ENCODE measurements at places on chromosomes 3 and 15.

DNA sequence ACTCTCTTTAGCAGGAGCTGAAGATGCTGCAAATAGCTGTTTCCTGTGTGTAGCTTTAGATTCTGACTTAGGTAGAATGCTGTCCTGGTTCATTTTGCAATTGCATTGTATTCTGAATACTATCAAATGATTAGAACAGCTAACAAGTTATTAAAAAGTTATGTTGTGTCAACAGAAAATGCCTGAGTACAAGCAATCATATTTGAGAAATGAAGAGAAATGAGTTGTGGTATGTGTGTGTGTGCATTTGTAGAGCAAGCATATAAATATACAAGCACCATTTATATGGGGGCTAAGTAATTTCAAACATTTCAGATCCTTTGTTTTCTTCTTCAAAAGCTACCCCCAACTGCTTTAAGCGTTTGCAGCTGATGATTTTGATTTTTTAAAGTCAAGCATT, 7.8 kb downstream of the ZIC1 start:
- DNase-seq = no peak

GRCh38 chr3:58996730-58997129, 53.1 kb downstream of the CFAP20DC start:
- no peak for DNase-seq

- DNase-seq = no peak
These were observed 76.2 kb upstream of the NSMCE3 start for GRCh38 chr15:29345549-29346525.

DNA sequence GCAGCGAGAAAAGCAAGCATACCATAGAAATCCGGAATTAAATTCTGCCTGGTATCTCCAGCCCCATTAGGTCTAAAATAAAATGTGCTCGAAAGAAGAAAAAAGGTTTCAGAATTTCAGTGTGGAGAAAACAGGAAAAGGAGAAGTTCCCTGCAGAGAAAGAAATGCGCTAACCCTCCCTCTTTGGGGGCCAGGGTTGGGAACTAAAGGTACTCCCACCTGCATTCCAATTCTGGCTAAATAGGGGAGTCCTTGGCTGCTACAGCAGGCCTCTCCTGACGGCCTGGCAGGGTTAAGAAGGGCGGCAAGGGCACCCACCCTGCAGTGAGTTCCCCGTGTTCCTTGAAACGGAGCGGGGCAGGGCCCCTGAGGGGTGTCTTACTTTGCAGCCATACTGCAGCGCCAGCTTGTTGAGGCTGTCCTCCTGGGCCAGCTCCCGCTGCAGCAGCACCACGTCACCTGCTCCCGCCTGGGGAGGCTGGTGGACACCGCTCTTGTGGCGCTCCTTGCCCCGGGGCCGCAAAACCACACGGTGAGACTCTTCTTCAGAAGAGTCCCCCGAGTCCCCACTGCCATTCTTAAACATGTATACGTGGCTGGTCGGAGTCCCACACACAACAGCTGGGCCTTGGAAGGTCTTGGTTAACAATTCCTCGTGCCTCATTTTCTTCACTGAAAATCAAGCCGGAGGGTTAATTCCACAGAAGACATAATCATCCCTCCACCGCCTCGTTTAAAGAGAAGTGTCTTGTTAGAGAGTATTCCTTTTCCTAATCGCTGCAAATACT, 1.7 kb downstream of the LYSMD4 start:
- DNase-seq = no peak

DNA sequence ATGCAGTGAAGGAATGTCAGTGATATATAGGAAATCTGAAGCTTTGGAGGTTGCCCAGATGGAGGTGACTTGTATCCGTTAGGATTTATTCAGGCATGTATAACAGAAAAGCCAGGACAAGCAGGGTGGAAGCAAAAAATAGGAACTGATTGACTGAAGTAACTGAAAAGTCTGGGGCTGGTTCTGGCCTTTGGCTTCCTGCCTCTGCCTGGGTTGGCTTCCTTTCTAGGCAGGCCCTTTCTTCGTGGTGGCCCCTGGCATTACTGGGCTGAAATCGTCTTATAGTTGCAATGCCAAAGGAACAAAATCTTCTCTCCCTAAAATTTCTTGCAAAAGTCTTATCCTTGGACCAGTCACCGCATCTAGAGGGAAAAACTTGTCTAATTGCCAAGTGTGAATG, 386.1 kb downstream of the PTPRG start:
- no peak for DNase-seq

DNA sequence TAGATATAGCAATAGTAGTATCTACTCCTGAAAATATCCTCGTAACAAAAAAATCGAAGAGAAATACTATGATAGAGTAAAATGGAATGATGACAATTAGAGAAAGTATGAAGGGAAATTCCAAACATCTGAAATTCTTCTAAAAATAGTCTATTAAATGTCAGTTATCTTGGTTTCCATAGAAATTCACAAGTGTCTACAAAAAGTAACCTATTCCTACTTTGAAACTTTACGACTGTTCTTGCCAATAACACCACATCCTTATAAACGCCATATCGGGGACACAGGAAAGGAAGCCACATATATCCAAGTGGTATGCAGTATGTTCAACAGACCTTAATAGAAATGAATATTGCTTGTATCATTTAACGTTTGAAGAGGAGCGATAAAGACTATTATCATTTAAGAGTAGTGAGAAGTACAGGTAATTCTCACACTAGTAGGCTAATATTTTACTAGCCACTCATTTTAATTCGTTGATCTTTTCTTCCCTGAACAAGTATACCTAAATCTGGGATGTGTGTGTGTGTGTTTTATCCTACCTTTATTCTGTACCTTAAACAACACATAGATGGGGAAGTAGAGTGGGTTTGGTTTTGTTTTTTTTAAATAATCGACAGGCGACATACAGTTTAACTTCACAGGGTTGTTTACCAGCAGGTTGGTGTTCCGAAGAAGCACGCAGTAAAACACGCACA, 1.2 kb downstream of the GPR176 start:
- no peak for DNase-seq

- no peak for DNase-seq
These were observed 533.4 kb downstream of the FOXP1 start for GRCh38 chr3:71050166-71050537.

DNA sequence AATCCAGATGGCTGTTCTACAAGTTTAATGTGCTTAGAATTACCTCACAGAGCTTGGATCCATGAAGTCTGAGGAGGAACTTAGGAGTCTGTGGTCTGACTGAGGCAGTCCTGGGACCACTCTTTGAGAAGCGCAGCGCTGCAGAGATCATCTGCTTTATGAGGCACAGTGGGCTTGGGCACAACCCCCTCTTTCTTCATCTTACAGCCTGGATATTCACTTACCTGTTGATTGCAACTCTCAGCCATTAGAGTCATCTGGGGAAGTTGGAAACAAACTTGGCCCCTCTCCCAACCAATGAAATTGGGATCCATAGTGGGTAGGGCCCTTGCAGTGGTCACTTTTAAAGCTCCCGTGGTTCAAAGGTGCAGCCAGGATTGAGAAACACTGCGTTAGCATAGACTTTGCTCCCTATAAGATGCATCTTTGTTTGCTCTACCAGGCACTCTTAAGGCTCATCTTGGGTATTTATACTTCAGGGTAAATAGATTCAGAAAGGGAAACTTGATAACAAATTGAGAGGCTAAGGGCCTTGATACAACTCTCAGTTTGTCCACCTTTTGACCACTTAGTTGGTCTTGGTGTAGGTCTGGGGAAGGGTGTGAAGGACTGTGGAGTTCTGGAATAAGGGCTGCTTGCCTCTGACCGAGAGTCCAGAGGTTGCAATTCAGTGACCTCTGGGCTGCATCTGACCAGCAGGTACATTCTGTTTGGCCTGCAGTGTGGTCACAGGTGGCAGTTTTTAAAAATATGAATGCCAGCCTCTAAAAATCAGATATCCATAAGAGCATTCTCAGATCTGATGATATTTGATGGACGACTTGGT, 22.8 kb downstream of the FEM1B start:
- DNase-seq = no peak

- DNase-seq = no peak
These were observed 1.2 kb upstream of the ICE2 start for GRCh38 chr15:60480149-60480548.

- no peak for DNase-seq
These were observed 142.2 kb upstream of the CNTN3 start for GRCh38 chr3:74756674-74757073.

GRCh38 chr3:46614431-46614830, 2.1 kb downstream of the FAM240A start:
- no peak for DNase-seq

- DNase-seq = no peak
These were observed 184.9 kb upstream of the LPP start for GRCh38 chr3:187968883-187969580.

- DNase-seq = no peak
These were observed 118.0 kb downstream of the IQCH start for GRCh38 chr15:67372543-67372942.

GRCh38 chr15:93026380-93026817, 62.6 kb downstream of the RGMA start:
- no peak for DNase-seq

Measured in activated T-cell treated with anti-CD3 and anti-CD28 coated beads for 1 hour (primary cell).